ENCODE measurements at places on chromosomes 12 and 14.

GRCh38 chr14:50210074-50210473 lies 21.3 kb downstream of the SOS2 start:
- DNase-seq, result no peak

GRCh38 chr12:108772891-108773797 lies 41.8 kb upstream of the CORO1C start:
- DNase-seq, result no peak

DNA sequence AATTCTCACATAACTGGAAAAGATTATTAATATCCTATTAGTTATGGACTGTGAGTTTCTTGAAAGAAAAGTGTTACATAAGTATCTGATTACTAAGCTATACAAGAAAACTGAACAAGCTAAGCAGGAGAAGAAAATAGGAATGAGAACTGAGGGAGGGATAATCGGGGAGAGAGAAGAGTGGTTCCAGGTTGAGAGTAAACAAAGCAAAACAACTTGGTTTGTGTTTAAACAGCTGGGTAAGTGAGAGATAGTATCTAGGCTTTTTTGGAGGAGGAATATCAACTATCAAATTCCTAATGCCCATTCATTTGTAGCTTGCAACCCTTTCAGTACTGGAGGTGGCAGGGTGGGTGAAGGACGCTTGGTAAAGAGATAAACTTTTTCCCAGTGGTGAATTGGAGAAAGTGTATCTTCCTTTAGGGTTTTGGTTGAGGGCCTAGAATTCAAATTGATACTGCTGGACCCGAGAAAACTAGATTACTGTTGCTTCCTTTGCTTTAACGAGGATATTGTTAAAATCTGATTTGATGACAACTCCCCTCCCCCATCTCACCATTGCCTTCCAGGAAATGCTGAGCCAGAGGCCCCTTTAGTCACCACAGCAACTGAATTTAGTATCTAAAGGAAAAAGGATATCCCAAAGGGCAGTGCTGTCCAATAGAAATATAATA lies 2.0 kb upstream of the SLC2A3 start:
- no peak for DNase-seq

- DNase-seq, result no peak
Observed at GRCh38 chr12:88313554-88313953, 171.4 kb downstream of the TMTC3 start.

GRCh38 chr12:51208016-51208660 lies 9.7 kb downstream of the POU6F1 start:
- no peak for DNase-seq

- DNase-seq, result no peak
Observed at GRCh38 chr12:25155022-25155576, 39.9 kb downstream of the DNAI7 start.

DNA sequence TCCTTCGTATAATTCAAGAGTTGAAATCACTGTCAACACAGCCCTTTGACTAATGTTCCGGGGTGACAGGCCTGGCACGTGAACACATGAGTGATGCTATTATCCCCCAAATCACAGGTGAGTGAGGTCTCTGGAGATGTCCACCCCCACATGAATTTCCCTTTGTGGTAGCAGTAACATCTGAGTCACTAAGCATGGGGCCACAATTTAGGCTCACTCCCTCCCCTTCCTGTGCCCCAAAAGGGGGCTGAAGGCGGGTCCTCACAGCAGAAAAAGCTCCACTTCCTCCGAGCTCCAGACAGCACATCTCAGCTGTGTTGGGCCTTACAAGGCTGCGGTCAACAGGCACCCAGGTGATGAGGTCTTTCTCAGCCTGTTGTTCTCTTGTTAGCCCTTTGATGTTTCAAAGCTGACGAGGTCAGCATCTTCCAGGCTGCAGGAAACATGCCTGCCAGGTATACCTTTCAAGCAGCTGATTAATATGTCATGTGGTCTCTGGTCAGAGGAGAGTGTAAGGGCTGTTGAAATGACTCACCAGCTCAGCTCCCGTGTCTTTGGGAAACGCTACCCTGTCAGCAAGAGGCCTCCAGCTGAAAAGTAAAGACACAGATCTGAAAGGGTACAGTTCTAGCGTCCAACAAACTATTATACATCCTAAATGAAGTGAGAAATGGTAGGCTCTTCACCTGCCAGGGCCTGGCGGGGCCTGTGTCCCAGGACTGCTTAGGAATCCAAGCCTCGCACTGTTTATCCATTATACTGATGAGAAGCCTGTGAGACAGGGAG lies 107.3 kb downstream of the ZFP36L1 start:
- no peak for DNase-seq

- no peak for DNase-seq
Observed at GRCh38 chr12:7959701-7960121, 23.7 kb upstream of the SLC2A3 start.

- peak; percentile 25 for DNase-seq
Observed at GRCh38 chr12:2003676-2004112, 563 bp downstream of the DCP1B start.

GRCh38 chr12:112005419-112006395 lies 7.3 kb downstream of the TMEM116 start:
- DNase-seq, result no peak

DNA sequence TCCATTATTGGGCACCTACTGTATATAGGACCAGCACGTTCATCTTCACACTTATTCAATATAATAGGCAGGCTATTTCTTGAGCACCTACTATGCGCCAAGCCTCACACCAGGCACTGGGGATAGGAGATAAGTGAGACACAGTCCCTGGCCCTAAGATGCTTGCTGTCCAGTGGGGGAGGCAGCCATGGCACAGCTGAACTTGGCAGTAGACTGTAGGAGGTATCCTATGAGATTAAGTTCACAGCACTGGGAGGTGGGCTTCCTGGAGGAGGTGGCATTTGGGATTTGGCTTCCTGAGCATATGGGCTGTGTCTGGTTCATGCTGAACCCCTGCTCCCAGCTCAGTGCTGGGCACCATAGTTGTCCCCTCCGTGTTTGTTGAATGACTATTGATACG lies 65.1 kb downstream of the MVK start:
- DNase-seq, result no peak

- peak; percentile 2 for DNase-seq
Observed at GRCh38 chr12:50765095-50765911, 1.4 kb downstream of the ATF1 start.

DNA sequence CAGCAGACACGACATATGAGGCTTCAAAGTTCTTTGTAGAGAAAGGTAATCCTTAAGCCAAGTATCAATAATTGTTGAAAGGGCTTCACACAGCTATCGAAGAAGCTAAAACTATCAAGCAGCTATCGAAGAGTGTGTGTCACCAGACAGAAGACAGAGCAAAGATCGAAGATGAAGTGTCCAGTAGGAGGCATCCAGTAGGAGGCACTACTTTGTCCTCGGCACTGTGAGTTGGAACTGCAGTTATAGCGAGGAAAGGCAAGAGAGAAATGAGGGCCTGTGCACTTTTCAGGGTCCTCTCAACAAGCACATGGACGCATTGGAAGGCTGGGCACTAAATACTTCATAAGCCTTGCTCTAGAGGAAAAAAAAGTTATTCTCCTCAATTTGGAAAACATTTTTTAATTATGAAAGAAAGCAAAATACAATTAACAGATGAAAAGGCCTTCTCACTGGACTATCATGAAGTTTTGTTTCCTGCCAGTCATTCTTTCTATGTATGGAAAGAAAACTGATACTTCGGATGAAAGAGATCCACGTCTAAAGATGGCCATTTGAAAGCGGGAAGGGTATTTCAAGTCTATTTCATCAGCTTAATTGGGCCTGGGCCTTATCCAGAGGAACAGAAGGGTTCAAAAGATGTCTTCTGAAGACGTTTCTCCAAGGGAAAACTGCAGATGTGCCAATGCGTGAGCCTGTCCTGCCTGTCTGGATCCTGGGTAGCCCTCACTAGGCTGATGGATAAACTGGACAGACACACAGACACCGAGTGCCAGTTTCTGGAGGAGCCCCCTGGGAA lies 174.5 kb downstream of the CALM1 start:
- no peak for DNase-seq

DNA sequence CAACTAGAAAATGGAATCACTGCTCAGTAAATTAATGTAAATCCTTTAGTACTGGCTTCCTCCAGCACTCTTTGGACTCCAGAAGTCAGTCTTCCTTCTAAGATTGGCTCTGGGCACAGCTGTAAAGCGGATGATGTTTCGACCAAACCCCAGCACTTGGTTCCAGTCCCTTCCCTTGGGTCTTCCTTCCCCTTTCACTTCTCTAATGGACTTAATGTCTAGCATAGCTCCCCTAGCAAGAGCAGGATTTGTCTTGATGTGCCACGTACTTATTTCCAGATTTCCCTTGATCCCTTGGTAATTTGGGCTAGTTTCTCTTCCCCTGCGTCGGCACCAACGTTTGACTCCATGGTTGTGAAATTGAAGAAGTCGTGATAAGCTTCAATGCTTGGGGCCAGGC lies 28.3 kb downstream of the C12orf75 start:
- DNase-seq, result no peak

DNA sequence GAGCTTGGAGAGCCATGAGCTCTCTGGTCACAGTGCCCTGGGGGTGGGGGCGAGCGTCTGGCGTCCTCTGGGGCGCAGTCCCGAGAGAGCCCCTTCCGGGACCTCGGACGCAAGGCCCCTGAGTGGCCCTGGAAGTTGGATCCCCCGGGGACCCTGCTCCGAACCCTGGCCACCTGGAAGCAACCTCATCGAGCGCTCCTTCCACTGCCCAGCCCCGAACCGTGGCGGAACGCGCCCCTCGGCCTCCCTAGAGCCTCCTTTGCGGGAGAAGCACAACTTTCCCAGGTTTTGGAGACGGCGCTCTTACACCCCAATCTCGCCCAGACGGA lies 1.2 kb downstream of the NOS1 start:
- no peak for DNase-seq

DNA sequence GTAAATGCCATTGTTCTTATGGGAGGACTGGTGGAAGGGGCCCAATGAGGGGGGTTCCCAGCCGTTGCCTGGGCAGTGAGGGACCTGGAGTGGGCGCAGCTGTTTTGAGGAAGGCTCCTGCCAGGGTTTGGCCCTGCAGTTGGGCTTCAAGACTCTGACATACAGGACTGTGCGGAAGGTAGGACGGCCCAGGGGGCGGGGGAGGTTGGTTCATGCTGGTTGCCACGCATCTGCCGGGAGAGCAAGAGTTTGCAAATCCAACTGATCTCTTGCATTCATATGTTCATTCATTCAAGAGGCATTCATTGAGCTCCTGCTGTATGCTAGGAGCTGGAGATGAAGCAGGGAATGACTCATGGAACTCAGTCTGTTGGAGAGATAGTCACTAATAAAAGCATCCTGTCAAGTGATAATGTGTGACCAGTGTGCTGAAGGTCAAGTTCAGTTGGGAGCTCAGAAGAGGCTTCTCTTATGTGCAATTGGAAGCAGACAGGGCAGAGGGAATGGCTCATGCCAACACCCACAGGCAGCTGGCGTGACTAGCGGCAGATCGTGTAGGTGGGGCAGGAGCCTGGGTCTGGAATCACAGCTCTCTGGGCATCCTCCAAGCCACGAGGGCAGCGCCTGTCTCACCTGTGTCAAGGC lies 7.8 kb downstream of the SH2B3 start:
- DNase-seq, result no peak

DNA sequence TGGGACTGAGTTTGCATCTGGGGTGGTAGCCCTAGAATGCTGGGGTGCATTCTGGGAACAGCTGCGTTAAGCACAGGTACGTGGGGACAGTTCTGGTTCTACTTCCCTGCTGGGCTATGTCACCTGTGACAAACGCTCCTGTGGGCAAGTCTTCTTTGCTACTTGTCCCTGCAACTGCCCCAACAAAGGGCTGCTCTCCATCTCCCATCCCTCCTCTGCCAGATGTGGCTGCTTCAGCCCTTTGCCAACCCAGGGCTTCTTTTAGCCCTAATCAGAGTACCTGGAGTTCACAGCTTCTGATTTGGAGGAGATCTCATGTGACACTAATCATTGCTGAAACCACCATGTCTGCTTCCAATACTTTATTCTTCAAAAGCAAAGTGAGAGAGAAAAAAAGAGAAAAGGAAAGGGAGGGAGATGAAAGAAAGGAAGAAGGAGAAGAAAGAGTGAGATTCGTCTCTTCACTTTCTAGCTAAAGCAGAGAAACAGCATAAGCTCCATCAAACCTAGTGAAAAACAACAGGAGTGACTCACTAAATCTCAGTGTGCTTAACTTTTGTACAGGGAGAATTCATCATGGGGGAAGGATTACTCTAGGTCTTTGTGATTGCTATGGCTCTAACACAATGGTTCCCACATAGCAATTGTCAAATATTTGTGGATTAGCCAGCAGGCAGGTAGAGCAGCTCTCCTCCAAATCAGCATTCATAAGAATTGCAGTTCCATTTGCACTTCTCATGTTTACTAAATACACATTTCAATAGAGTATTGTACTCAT lies 174.8 kb downstream of the LRIG3 start:
- no peak for DNase-seq

DNA sequence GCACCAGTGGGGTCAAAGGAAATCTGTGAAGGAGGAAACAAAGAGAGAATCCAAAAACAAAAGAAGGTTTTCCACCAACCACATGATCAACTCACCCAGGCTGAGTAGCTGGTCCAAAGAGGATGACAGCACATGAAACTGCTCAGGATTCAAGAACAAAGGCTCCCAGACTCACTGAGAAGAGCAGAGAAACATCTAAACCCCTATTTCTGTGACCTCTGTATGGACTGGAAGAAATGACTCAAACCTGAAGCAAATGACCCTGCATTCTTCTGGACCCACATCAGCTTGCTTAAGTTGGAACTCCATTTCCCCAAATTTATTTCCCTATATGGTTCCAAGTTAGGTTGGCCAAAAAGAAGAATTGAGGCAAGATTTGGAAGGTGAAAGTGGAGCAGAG lies 26.3 kb downstream of the TC2N start:
- DNase-seq, result no peak

DNA sequence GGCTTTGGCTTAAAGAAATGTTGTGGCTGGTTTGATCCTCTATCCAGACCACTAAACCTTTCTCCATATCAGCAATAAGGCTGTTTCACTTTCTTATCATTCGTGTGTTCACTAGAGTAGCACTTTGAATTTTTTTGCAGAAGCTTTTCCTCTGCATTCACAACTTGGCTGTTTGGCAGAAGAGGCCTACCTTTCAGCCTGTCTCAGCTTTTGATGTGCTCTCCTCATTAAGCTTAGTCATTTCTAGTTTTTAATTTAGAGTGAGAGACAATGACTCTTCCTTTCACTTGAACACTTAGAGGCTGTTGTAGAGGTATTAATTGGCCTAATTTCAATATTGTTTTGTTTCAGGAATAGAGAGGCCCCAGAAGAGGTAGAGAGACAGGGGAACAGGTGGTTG lies 13.8 kb downstream of the KCNMB4 start:
- DNase-seq, result no peak

- no peak for DNase-seq
Observed at GRCh38 chr12:127548123-127548553, 718.8 kb upstream of the TMEM132C start.
